Femur (tissue), 1 donor: ENCODE measurements at places on chromosomes 3 and 15.

DNA sequence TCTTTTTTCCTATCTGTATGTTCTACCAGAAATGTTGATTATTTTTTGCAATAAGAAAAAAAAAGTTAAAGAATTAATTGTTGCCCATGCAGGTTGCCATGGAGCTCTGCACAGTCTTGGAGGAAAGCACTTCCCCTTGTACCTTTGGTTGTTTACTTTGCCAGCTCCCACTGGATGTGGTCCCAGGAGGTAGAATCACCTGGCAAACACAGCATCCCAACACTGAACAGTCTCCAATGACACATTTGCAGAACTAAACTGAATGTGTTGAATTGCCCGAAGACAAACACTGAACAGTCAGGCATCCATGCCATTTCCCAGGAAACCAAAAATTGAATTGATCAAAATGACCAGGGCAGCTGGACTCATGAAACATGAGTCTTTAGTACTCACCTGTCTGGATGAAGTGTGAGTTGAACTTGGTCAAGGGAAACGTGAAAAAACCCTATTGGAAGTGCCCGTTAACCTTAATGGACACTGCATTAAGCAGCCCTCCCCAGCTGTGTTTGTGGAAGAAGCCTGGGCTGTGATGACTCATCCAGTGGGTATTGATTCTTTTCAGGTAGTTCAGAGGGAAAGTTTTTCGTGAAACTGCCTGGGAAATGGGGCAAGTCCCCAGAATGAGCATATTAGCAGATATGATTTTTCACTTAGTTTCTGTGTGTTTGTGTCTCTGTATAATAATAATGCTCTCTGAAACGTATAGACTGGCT is 284.7 kb upstream of the STT3B start:
- DNase-seq: no peak

GRCh38 chr3:170470063-170471016 is 51.7 kb downstream of the CLDN11 start:
- no peak for DNase-seq

DNA sequence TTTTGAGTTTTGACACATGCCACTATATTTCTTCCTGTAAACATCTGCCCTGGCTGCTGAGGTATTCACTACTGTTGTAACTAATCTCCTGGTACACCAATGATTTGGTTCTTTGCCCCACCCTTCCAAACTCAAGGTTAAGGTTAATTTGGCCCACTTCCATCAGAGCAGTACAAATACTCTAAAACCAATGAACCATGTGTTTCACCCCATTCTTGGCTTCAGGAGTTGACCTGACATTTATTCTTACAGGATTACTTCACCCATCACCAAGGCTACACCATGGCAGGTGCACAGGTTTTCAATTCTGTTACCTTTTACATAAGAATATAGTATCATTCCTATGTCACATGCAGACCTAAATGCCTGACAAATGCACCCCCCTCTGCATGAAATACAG is 1179.9 kb downstream of the ZPLD1 start:
- DNase-seq: no peak

DNA sequence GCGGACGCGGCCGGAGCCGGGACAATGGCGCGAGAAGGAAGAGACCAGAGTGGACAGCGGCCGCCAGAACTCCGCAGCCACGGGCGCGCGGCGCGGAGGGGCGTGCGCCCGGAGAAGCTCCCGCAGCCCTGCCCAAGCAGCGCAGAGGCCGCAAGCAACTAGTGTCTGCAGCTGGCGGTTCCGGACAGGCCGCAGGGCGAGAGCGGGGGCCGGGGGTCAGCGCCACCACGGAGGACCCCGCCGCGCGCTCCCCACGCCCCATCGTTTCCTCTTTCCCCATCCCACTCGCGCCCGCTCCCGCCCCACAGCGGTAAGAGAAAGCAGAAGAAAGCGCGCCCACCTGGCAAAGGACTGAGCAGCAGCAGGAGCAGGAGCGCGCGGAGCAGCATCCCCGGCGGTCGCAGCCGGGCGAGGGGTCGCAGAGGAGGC is 440 bp downstream of the PRTG start:
- DNase-seq: peak; percentile 72

GRCh38 chr15:59329570-59330350 is 42.9 kb downstream of the MYO1E start:
- peak; percentile 50 for DNase-seq

- DNase-seq: peak; percentile 52
These were observed 48.7 kb downstream of the MYH15 start for GRCh38 chr3:108461661-108462111.

DNA sequence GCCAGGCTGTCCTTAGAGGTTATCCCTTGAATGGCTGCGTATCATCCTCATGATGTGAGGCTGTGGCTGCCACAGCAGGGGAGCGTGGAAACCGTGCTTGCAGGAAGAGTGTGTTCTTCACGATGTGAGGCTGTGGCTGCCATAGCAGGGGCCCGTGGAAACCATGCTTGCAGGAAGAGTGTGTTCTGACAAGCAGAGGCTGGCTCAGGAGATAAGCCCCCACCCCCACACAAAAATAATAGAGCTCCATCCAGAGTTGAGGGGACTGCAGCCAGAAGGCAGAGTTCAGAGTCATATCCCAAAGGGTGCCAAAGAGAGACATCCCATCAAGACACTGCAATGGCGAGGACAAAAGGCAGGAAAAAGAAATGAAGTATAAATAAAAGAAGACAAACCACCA is 22.6 kb upstream of the BDH1 start:
- DNase-seq: no peak

DNA sequence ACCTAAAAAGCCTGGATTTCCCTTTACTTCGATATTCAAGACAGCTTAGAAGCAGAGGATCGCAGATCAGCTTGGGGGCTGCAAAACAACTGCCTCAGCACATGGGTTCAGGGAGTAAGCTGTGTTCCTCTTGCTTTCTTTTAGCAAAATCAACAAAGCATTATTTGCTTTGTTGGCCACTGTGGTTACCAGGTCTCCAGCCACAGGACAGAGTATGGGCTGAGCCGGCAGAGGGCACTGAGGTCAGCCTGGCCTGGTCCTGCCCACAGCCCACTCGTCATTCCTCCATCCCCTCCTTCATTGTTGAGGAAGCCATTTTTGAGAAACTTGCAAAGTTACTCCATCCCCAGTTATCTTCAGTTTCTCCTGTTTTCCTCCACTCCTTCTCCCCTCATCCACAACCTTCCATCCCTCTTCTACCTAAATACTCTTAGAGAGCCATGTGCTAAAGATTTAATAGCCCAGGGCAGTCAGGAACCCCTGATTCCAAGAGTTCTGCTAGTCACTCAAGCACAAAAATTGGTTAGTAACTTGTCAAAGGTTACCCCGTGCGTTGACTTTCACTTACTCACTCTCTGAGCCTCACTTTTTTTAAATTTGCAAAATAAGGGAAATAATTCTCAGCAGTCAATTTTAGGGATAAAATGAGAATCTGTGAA is 60.0 kb upstream of the HES1 start:
- DNase-seq: no peak

GRCh38 chr3:14598143-14598569 is 53.4 kb upstream of the CCDC174 start:
- DNase-seq: peak; percentile 26

DNA sequence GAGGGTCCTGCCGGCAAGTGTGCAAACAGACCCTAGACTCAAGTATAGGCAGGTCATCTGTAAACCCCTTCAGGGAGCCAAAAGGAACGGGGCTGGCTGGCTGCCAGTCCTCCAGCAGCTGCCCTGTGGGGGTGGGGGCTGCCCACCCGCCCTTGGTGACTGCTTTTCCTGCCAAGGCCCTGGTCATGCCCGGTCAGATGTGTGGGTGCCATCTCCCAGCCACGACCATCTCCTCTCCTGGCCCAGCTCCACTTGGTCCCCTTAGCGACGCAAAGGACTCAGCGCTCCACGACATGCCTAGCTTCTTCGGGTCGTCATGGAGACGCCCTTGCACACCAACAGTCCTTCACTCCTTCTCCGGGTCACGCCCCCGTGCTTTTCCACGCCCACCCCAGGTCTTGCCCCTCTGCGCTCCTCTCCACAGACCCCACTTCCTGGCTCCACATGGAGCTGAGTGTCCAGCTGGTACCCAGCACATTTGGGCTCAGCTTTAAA is 2.4 kb downstream of the MUC4 start:
- peak; percentile 20 for DNase-seq

DNA sequence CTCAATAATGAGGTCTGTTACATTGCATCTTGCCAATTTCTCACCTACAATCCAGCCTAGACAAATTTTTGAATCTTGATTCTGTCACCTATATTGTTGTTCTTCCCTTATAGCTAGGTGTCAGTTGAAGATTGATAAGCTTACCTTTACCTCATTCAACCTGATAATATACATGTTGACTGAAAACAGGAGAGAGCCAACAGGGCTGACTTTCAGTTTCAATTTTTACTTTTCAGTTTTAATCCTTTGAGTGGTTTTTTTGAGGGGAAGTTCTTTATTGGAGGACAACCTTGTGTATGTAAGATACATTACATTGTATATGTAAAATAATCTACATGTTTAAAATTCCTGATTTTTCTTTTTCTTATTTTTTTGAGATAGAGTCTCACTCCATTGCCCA is 5.8 kb downstream of the ATP13A5 start:
- no peak for DNase-seq

GRCh38 chr3:30538791-30539190 is 67.6 kb upstream of the TGFBR2 start:
- no peak for DNase-seq

GRCh38 chr3:48088056-48088748 is 72.0 kb upstream of the MAP4 start:
- DNase-seq: peak; percentile 68

DNA sequence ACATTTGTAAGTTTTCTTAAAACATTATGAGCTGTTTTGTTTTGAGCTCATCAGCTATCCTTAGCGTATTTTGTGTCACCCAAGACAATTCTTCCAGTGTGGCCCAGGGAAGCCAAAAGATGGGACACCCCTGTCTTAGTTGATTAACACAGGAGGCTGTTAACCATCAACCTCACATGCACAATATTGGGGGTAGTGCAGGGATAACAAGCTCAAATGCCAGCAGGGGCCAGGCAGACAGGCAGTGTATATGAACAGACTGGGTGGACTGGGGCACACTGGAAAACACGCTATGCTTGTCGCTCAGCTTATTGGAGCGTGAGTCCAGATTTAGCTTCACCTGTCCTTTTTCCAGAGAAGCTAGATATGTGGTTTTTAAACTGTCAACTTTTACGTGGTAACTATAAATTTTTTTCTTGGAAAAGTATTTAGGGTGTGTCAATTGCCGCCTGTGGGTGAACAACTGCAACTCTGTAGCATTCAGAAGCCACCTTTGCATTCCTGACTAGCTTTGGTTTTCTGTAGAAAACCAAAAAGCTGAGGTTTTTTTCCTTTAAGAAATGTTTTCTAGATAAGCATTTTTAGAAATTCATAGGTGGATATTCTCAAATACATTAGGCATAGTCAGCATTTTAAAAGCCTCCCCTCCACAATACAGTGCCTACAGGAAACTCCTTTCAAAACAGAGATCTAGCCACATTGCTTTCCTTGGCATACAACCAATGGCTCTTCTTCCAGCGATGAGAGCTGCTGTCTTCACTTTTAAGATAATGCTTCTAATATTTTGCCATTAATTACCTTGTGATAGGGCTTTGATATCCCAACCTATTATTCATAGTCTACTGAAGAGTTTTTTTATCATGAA is 14.6 kb downstream of the PSMD6 start:
- no peak for DNase-seq

DNA sequence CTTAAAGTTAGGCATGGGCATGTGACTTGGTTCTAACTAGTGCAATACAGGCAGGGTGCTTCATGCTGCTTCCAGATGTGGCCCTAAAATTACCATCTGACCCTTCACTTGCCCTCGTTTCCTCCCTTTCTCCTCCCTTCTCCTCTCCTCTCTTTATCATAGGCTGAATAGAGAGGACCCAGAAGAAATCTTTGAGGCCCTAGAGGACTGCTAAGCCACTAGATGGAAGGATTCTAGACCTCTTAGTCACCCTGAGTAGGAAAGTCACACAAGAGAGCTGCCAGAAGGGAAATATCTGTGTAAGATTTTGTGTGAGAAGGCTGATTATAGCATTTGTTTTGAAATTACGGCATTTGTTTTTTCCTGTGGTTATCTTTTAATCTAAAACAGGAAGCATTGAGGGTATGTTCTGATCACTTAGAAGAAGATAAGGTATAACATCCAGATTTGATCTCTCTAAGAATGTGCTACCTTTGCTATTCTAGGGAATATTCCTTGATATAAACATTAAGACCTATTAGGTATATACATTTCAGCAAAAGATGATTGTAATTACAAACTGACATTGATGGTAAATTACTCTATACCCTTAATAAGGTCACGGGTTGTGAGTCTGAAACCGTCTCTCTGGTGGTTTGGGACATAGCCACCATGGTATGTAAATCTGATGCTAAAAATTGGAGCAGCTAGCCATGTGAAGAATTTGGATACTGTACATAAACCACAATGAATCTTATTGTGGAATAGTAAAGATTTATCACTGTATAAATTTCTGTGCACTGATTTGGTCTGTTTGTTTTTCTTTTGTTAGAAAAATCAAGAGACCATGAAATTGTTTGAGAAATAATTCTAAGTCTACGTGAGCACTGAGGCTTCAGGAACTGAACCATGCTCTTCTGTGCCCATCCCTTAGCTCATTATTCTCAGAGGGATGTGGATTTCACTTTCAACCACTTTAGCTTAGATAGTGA is 84.1 kb downstream of the TP63 start:
- DNase-seq: no peak

GRCh38 chr15:47394286-47394809 is 323.0 kb upstream of the SEMA6D start:
- DNase-seq: no peak

GRCh38 chr15:38149315-38149714 is 103.3 kb upstream of the SPRED1 start:
- no peak for DNase-seq

DNA sequence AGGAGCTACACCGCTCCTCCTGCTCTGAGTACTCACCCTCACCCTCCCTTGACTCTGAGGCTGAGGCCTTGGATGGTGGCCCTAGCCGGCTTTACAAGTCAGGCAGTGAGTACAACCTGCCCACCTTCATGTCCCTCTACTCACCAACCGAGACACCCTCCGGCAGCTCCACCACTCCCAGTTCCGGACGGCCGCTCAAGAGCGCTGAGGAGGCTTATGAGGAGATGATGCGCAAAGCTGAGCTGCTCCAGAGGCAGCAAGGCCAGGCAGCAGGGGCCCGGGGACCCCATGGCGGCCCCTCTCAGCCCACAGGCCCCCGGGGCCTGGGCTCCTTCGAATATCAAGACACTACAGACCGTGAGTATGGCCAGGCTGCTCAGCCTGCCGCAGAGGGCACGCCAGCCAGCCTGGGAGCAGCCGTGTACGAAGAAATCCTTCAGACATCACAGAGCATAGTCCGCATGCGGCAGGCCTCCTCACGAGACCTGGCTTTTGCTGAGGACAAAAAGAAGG is 21.2 kb upstream of the APEH start:
- DNase-seq: no peak

DNA sequence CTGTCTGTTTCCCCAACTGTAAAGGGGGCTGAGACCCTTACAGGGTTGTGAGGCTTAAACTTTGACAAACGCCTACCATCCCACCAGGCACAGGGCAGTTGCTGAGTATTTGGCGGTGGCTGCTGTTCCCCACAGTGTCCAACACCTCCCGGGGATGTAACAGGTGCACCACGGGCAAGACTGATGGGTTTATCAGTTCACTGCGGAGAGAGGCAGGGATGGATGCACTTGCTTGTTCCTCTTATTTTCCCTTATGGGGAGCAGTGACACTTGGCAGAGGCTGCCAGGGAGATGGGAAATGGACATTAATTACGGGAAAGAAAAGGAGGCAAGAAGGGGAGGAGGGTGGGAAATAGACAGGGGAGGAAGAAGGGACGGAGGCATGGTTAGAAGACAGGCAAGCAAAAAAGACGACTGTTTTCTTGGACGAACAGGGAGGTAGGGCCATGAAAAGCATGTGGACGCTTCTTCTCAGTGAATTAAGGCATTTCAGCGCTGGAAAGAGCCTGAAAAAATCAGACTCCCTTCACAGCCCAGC is 16.6 kb upstream of the ADIPOQ start:
- no peak for DNase-seq

- DNase-seq: no peak
These were observed 18.8 kb downstream of the STAG1 start for GRCh38 chr3:136733317-136733833.
